Large intestine (tissue), 12 donors: ENCODE measurements at places on chromosomes 2 and 18.
A peak's percentile ranks its signal among the peaks of the same experiment; 100 is the strongest.

GRCh38 chr2:233447506-233448219, 93.4 kb downstream of the DGKD start:
- H3K4me1 ChIP-seq = no peaks in the 10 kb centered on the region
- H3K27ac ChIP-seq = no peak overlapping the region
- no peak for DNase-seq
- no peaks in the 10 kb centered on the region for H3K27me3 ChIP-seq

DNA sequence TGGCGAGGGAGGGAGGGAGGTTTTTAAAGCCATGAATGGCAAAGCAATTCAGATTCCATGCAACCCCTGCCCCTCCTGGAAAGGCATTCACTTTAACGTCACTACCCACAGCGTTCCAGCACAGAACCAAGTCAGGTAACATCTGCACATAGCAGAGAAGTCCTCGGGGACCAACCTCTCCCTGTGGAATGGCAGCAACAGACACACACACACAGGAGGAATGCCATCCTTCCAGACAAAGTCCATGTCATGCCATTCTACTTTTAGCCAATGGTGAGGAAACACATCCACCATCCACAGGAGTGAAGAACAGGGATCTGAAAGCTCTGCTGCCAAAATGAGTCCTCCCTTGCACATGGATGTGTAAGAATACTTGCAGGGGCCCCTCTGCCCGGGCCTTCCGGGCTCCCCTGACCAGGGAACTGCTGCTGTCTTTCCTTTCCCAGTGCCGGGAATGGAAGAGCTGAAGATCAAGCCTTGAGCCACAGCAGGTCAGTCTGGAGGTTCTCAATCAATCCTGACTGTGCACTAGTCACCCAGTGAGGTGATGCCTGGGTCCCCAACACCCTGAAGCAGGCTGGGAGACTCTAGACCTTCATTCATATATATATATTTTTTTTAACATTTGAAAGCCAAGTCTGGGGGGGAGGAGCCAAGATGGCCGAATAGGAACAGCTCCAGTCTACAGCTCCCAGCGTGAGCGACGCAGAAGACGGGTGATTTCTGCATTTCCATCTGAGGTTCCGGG, 63.7 kb downstream of the UXS1 start:
- H3K36me3 ChIP-seq = peaks cover 12% of the 10 kb centered on the region
- peak; percentile 16 for DNase-seq
- peak overlapping the region; percentile 19 for H3K4me3 ChIP-seq
- H3K4me1 ChIP-seq = peaks cover 32% of the 10 kb centered on the region
- H3K27ac ChIP-seq = peak overlapping the region; percentile 73

DNA sequence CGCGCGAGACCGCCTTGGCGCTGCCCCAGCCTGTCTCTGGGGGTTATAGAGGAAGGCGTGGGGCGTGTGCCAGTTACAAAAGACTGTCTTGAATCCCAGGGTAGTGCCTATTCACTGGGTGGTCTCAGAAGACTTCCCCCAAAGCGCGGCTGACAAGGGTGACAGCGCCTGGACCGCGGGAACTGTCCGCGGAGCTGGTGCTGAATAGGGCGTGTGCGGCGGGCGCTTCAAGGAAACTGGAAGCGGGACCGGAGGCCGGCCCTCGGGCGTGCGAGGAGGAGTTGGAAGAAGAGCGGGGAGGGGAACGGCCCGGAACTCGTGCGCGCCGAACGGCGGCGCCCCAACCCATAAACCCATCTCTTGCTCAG, 2.3 kb downstream of the EGR4 start:
- H3K36me3 ChIP-seq = no peaks in the 10 kb centered on the region
- no peak overlapping the region for H3K27ac ChIP-seq
- no peak overlapping the region for H3K4me3 ChIP-seq

- peaks cover 3% of the 10 kb centered on the region for H3K4me1 ChIP-seq
- no peaks in the 10 kb centered on the region for H3K36me3 ChIP-seq
- no peak overlapping the region for H3K4me3 ChIP-seq
- H3K27ac ChIP-seq = no peak overlapping the region
Measured at GRCh38 chr18:54671291-54671881, 80.3 kb downstream of the DYNAP start.

DNA sequence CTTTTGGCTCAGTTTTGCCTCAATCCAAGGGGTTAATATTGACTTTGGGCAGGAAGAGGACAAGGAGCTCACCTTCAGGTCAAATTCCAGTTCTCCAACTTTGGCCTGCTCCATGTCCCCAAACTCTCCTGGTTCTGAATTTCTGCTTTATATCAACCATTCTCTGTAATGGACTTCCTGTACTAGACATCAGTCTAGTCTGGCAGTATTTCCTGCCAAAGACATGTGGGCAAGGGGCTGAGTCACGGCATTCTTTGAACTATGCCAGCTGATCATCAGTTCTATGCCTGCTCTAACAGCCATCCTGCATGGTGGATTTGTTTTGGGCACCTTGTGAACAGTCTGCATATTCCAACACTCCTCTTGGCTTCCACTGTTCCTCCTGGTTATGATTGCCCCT, 199.4 kb downstream of the ZEB2 start:
- H3K4me3 ChIP-seq = no peak overlapping the region
- no peak for DNase-seq
- no peaks in the 10 kb centered on the region for H3K36me3 ChIP-seq
- no peak overlapping the region for H3K27ac ChIP-seq

- no peaks in the 10 kb centered on the region for H3K27me3 ChIP-seq
- no peaks in the 10 kb centered on the region for H3K4me1 ChIP-seq
- no peak overlapping the region for H3K4me3 ChIP-seq
Measured at GRCh38 chr2:165122521-165122920, 81.3 kb downstream of the SCN3A start.

GRCh38 chr2:241007880-241008710, 9.7 kb downstream of the SNED1 start:
- peaks cover 9% of the 10 kb centered on the region for H3K4me1 ChIP-seq
- H3K27ac ChIP-seq = no peak overlapping the region
- DNase-seq = no peak
- peaks cover 5% of the 10 kb centered on the region for H3K27me3 ChIP-seq
- H3K36me3 ChIP-seq = no peaks in the 10 kb centered on the region
- H3K4me3 ChIP-seq = no peak overlapping the region

DNA sequence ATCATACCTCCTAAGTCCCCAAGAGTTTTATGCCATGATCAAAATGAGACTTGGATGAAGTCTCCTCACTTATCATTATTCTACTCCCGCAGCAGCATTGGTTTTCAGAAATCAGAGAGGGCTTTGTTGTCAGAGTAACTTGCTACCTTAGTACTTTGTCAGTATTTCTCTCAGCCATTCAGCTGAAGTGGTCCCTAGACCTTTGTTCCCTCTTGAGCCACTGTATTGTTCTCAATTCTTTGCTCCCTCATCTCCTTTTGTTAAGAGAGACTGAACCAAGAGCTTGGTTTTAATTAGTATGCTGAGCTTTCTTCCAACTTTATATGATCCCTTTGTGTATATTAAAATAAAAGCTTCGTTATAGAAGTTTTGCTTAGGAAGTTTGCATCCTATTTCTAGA, 133.4 kb downstream of the DOCK10 start:
- H3K27me3 ChIP-seq = no peaks in the 10 kb centered on the region
- no peaks in the 10 kb centered on the region for H3K36me3 ChIP-seq
- no peak overlapping the region for H3K4me3 ChIP-seq
- H3K27ac ChIP-seq = no peak overlapping the region

DNA sequence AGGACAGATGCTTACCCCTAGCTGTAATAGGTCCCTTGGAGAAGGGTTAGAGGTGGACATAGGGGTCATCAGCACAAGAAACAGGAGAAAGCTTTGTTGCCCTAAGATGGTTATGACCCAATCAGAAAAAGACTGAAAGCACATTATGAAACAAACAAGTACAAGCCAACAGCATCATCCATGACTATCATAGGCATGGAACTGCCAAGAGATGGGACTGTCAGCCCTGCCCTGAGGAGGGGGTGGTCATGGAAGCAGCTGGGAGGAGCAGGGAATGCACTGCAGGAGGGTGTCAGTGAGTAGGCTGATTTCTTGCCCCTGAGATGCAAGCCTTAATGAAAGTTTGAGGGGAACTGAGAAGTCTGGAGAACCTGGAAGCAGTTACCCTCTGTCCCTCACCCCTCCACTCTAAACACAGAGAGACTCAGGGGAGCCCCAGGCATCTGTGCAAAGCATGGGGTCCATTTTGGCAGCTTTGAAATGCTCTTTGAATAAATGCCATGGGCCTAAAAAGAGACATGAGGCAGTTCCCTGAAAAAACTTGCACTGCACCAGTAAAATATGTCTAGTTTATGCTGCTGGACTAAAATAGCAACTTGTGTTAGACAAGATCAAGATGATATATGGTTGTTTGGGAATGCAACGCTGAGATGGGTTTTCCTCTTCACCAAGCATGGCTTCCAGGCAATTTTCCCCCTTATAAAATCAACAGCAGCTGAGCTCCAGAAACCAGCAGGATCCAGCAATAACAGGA, 122.7 kb upstream of the ZFP36L2 start:
- no peaks in the 10 kb centered on the region for H3K36me3 ChIP-seq
- peaks cover 44% of the 10 kb centered on the region for H3K4me1 ChIP-seq
- no peaks in the 10 kb centered on the region for H3K27me3 ChIP-seq
- no peak overlapping the region for H3K4me3 ChIP-seq
- DNase-seq = no peak

GRCh38 chr2:31440764-31441163, 26.2 kb upstream of the XDH start:
- peaks cover 2% of the 10 kb centered on the region for H3K4me1 ChIP-seq
- no peaks in the 10 kb centered on the region for H3K27me3 ChIP-seq
- no peak overlapping the region for H3K27ac ChIP-seq
- no peak for DNase-seq
- H3K4me3 ChIP-seq = no peak overlapping the region

GRCh38 chr2:105789745-105790460, 45.2 kb downstream of the NCK2 start:
- H3K27ac ChIP-seq = peak overlapping the region; percentile 61
- H3K36me3 ChIP-seq = peaks cover 6% of the 10 kb centered on the region
- no peak for DNase-seq
- no peak overlapping the region for H3K4me3 ChIP-seq

- H3K27ac ChIP-seq = no peak overlapping the region
- DNase-seq = no peak
- H3K4me3 ChIP-seq = no peak overlapping the region
- H3K36me3 ChIP-seq = no peaks in the 10 kb centered on the region
- no peaks in the 10 kb centered on the region for H3K27me3 ChIP-seq
Measured at GRCh38 chr2:72788756-72789155, 37.1 kb downstream of the EXOC6B start.

DNA sequence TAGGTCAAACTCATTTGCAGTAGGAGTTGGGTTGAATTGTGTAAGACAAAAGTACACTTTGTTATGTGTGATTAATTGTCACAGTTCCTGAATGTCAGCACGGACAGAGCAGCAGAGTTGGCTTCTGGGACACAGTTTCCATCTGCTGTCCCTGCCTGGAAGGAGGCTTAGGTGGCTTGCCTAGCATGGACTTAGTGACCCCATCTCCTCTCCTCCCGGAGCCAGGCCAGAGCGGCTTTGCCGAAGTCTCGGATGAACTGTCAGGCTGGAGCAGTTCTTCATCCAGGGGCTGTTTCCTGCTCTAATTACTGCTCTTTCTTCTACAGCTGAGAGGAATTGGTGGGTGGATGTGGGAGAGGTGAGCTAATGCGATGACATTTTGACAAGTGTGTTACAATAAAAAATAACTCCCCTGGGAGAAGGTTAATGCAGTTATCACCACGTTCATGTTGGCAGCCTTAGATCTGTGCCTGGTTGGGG, 102.0 kb downstream of the SH3RF3 start:
- no peak overlapping the region for H3K27ac ChIP-seq
- H3K4me1 ChIP-seq = no peaks in the 10 kb centered on the region
- no peak for DNase-seq
- H3K36me3 ChIP-seq = no peaks in the 10 kb centered on the region
- H3K4me3 ChIP-seq = no peak overlapping the region
- peaks cover 13% of the 10 kb centered on the region for H3K27me3 ChIP-seq

DNA sequence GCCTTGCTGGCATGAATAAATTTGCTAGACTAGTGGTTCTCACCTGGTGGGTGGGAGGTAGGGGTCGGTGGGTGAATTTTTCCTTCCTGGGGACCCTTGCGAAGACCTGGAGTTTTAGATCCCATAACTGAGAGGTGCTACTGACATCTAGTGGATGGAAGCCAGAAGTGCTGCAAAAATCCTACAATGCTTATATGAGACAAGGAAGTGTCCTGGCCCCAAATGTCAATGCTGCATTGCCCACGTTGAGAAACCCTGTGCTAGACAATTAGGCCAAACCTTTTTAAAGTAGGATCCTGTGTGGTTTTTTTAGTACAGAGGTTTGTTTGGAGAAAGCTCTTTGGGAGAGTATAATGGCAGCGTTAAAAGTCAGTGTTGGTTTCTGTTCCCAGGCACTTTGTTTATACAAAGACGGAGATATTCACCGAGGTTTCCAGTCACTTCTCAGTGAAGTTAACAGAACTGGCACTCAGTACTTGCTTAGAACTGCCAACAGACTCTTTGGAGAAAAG, 9.6 kb downstream of the SERPINB8 start:
- peaks cover 2% of the 10 kb centered on the region for H3K4me1 ChIP-seq
- H3K36me3 ChIP-seq = peaks cover 14% of the 10 kb centered on the region
- DNase-seq = peak; percentile 38

- H3K27ac ChIP-seq = no peak overlapping the region
- H3K4me1 ChIP-seq = no peaks in the 10 kb centered on the region
- H3K27me3 ChIP-seq = no peaks in the 10 kb centered on the region
- H3K36me3 ChIP-seq = no peaks in the 10 kb centered on the region
- no peak overlapping the region for H3K4me3 ChIP-seq
Measured at GRCh38 chr18:66931010-66931409, 327.1 kb upstream of the CDH19 start.

- no peak overlapping the region for H3K4me3 ChIP-seq
- no peaks in the 10 kb centered on the region for H3K27me3 ChIP-seq
- no peaks in the 10 kb centered on the region for H3K4me1 ChIP-seq
- DNase-seq = peak; percentile 17
Measured at GRCh38 chr2:29650631-29651097, 270.7 kb downstream of the ALK start.

- H3K4me3 ChIP-seq = no peak overlapping the region
- DNase-seq = no peak
- peaks cover 4% of the 10 kb centered on the region for H3K4me1 ChIP-seq
- H3K27me3 ChIP-seq = no peaks in the 10 kb centered on the region
- H3K36me3 ChIP-seq = no peaks in the 10 kb centered on the region
- no peak overlapping the region for H3K27ac ChIP-seq
Measured at GRCh38 chr2:189374481-189374880, 66.8 kb upstream of the WDR75 start.

- H3K4me1 ChIP-seq = no peaks in the 10 kb centered on the region
- no peak for DNase-seq
- no peaks in the 10 kb centered on the region for H3K27me3 ChIP-seq
Measured at GRCh38 chr2:51387235-51387634, 355.3 kb upstream of the NRXN1 start.
